Hematopoietic multipotent progenitor cell treated with erythropoietin and hydrocortisone succinate and interleukin-3 and kit ligand, for 6 days (in vitro differentiated cells): ENCODE measurements at places on chromosomes 5 and 9.

GRCh38 chr9:27632254-27632653 is 59.0 kb upstream of the C9orf72 start:
- no peak for DNase-seq

- DNase-seq: no peak
Observed at GRCh38 chr5:56833325-56833724, 18.0 kb downstream of the MAP3K1 start.

DNA sequence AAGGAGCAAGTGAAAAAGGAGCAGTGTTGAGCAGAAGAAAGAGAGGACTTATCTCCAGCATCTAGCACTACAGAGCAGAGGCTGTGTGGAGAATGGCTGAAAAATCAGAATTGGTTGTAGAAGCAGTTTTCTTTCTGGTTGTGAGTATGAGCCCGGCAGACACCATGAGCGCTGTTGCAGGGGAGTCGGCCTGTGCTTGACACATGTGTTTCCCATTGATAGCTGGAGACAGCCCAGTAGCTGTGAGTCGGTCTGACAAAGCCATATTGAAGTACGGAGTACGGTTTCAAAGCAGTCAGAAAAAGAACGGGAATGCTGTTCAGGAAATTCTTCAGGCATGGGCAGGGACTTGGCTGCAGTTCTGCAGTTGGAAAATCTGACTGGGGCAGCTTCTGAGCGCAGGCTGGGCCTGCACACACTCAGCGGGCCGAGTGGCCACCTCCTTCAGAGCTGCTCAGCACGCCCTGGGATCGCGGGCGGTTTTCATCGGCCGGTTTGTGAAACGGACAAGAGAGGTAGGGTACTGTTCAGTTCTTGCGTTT is at the start of gene SGCD:
Gene SGCD, plus strand, starts transcription at position 447 of the 542 bp plus-strand sequence.
- no peak for DNase-seq

GRCh38 chr9:32524892-32525708 is 896 bp downstream of the RIGI start:
- DNase-seq: peak; percentile 44

- no peak for DNase-seq
Observed at GRCh38 chr9:98253565-98253964, 1.9 kb downstream of the TBC1D2 start.

GRCh38 chr5:171957591-171958251 is 48.7 kb downstream of the FBXW11 start:
- DNase-seq: peak; percentile 36

DNA sequence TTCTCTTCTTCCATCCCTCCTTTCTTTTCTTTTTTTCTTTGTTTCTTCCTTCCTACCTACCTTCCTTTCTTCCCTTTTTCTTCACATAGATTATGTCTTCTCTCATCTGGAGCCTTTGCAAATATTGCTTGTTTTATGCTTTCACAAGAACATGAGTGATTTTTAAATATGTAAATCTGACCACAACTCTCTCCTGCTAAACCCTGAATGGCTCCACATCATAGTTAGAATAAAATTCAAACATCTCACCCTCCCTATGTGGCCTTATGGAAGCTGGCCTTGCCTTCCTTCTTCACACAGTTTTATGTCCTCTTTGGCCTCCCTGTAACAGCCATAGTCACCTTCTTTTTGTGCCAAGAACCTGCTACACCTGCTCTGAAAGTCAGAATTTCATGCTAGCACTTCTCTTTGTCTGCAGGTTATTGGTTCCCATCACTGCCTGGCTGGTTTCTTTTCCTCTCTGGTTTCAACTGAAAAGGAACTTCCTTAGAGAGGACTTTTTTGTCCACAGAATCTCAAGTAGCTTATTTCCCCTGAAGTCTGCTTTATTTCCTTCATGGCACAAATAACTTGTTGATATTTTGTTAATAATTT is 114.3 kb upstream of the TNC start:
- DNase-seq: no peak

- DNase-seq: peak; percentile 54
Observed at GRCh38 chr5:39273314-39273954, 54.1 kb upstream of the FYB1 start.

DNA sequence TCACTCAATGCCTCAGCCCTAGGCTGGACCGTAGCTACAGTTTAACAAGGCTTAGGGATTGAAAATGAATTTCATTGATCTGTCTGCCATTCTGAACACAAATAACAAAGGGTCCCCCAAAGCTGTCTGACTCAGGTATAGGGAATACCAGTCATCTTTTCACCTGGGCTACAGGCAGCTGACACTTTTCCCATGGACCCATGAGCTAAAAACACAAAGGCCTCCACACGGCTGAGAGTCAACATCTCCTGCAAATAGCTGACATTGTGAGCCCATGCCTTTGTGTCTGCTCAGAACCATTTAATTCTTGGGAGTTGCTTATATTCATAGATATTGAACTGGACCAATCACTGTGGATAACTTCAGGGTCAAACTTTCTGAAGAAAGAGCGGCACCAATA is 121.1 kb upstream of the SLIT3 start:
- no peak for DNase-seq

DNA sequence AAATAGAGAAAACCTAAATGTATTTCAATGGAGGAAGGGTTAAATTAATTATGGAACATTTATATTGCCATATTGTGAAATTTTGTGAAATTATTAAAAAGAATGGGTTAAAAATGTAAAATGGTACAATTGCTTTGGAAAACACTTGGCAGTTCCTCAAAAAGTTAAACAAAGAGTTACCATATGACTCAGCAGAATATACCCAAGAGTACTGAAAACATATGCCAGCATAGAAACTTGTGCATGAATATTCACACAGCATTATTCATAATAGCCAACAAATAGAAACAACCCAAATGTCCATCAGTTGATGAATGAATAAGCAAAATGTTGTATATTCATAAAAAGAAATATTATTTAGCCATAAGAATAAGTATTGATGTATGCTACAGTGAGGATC is 181.0 kb upstream of the MAST4 start:
- DNase-seq: peak; percentile 39

- no peak for DNase-seq
Observed at GRCh38 chr5:38473008-38473407, 83.4 kb downstream of the LIFR start.

DNA sequence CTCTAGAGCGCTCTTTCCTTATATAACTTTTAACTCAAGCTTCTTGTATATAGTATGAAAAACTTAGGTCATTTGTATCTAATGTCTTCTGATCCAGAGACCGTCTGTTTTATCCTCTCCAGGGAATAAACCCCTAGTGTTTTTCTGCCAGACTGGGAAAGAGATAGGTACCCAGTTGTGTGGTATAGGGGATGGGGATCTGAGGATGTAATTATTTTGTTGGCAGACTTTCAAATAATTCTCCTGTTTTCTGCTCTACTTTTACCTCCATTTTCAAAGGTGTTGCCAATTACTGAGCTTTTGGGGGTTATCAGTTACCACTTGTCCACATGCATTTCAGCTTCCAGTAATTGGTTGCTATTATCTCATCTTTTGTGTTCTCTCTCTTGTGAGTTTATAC is 17.9 kb downstream of the CCDC171 start:
- DNase-seq: no peak

- DNase-seq: no peak
Observed at GRCh38 chr9:13113751-13114150, 165.7 kb downstream of the MPDZ start.

- DNase-seq: no peak
Observed at GRCh38 chr5:94024101-94024500, 282.7 kb upstream of the POU5F2 start.

DNA sequence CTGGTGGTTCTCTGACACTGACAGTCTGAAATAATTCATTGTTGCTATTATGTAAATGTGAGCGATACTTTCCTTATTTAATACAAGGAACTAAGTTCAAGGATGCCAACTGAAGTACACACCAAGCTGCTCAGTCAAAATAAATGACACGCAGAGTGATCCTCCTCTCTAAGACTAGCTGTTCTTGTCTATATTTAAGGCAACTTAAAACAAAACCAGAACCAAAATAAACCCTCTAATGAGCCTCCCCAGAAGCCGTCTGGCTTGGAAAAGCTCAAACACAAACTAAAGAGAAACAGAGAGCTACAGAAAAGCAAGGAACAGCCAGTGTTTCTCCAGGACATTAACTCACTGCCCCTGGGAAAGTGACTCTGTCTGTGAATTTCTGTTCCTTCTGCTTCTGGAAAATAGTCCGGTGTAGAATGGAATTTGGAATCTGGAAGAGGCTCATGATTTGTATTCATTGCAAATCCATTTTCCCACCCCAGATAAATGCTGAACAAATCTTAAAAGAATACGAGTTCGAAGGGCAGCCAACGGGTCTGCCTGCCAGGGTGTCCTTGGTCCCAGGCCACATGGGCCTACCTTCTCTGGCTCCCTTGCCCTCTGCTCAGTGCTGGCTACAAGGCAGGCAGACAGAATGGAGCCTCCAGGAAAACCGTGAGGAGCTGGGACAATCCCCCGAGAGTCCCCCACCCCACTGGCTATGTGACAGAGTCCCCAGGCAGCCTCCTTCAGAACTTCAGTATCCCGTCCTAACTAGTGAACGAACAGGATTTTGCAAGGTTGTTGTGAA is 14.8 kb downstream of the GGTA1 start:
- no peak for DNase-seq

DNA sequence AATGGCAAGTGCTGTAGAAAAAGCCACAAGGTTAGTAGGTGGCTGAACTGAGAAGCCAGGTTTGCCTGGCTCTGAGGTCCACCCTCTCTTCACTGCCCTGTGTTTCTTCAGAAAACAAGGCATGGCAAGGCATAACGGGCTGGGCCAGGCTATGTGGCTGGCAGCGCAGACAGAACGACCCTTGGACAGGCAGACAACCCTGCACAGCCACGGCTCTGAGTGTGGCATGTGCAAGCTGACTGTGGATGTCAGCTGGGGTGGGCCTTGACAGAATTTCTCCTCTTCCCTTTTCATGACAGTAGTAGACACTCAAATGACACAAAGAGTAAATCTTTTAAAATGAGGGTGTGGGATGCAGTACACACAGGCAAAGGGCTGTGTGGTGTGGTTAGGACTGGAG is 81.7 kb downstream of the MACROH2A1 start:
- DNase-seq: no peak

- no peak for DNase-seq
Observed at GRCh38 chr5:163534492-163535094, 29.2 kb downstream of the MAT2B start.

- no peak for DNase-seq
Observed at GRCh38 chr9:116656977-116657376, 30.1 kb upstream of the TRIM32 start.

- no peak for DNase-seq
Observed at GRCh38 chr5:107512029-107512428, 158.7 kb downstream of the EFNA5 start.

DNA sequence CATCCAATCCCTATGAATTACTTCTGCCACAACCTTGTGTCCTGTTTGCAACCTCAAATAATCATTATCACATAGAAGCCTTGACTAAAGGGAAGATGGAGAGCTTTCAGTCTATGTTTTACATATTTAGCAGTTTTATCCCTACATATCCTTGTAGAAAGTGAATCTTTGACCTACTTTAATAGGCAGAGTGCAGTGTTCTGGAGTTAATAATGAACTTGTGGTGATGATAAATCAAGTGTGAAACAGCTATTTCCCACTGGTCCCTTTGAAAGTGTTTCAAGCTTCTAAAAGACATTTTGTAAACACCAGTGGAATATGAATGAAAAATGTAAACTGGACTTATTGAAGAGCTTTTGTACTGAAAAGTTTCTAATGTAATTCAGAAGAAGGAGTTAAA is 406.7 kb downstream of the GABRG2 start:
- DNase-seq: no peak

GRCh38 chr5:149141957-149142851 is 911 bp downstream of the ABLIM3 start:
- no peak for DNase-seq

- DNase-seq: no peak
Observed at GRCh38 chr5:52139888-52140615, 647.7 kb upstream of the ITGA1 start.

- no peak for DNase-seq
Observed at GRCh38 chr5:174945853-174946252, 221.5 kb downstream of the MSX2 start.

- no peak for DNase-seq
Observed at GRCh38 chr9:74595286-74595685, 98.2 kb downstream of the RORB start.

DNA sequence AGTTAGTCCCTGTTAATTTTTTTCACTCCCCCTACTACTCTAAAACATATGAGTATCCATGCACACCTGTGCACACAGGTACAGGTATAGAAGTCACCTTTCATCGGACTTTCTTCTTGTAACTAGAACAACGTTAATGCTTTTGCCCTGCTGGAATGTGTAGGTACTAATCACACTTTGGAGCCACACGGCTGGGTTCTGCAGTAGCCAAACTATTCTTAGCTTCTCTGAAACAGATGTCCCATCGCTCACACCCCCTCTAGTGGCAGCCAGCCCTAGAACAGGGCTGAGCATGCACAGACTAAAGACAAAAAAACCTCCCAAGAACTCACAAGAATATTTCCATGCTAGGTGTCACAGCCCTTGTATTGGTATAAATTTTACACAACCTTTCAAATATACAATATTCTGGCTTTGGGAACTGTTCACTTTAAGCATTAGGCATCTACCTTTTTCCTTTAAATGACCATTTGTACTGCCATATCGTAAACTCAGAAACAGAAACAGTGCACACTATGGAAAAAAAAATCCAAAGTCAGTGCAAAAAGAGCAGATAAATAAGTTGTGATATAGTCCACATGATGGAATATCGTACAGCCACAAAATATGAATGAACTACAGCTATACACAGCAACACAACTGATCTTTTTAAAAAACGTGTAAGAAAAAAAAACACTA is 64.0 kb downstream of the RETREG1 start:
- peak; percentile 73 for DNase-seq

GRCh38 chr5:170404398-170404797 is 15.2 kb upstream of the KCNMB1 start:
- DNase-seq: peak; percentile 44

GRCh38 chr5:75640395-75640794 is 29.1 kb downstream of the ANKDD1B start:
- DNase-seq: no peak

- DNase-seq: no peak
Observed at GRCh38 chr5:128706269-128706668, 168.2 kb upstream of the FBN2 start.

- no peak for DNase-seq
Observed at GRCh38 chr5:66427139-66427442, 169.1 kb upstream of the MAST4 start.

GRCh38 chr9:123099548-123099947 is 66.1 kb downstream of the GPR21 start:
- no peak for DNase-seq

- DNase-seq: no peak
Observed at GRCh38 chr9:122287214-122287720, 22.6 kb downstream of the MRRF start.

DNA sequence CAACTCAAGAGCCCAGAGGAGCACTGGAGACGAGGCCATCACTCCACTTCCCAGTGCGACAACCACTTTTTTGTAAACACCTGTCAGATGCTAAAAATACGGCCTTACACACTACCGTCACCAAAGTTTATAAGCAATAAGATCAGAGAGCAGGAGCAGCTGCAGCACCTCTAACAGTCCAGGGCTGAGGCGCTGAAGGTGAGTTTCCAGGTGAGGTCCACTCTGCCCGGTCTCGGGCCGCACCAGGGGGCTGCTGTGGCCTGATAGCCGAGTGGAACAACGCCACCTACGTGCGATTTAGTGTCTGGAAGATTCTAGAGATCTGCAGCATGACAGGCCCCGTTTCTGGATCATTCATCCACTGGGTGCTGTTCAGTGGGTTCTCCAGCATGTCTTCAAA is 25.8 kb upstream of the CAMSAP1 start:
- no peak for DNase-seq

GRCh38 chr5:142073362-142073988 is 35.1 kb upstream of the NDFIP1 start:
- no peak for DNase-seq

- peak; percentile 87 for DNase-seq
Observed at GRCh38 chr9:123033864-123034601, 566 bp downstream of the GPR21 start.
